ENCODE measurements at places on chromosomes 6 and 20.

DNA sequence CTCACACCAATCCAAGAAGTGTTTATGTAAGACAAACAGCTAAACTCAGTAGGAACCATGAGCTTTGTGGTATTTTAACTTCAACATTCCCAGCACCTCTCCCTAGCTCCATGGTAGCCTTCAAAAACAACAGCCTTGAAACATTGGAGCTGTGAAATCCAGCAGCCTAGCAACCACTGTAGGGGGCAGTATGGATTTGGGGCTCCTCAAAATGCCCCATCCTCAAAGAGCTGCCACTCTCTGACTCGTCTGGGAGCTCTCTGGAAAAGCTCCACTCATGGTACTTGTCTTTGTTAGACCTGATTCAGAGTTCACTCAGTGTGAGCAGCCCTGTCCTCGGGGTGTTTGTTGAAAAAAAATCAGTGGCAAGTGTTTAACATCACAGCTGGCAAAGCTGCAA lies 82.9 kb downstream of the KIF6 start:
- DNase-seq, result no peak

GRCh38 chr20:61957961-61958715 lies 107.5 kb downstream of the TAF4 start:
- DNase-seq, result no peak

DNA sequence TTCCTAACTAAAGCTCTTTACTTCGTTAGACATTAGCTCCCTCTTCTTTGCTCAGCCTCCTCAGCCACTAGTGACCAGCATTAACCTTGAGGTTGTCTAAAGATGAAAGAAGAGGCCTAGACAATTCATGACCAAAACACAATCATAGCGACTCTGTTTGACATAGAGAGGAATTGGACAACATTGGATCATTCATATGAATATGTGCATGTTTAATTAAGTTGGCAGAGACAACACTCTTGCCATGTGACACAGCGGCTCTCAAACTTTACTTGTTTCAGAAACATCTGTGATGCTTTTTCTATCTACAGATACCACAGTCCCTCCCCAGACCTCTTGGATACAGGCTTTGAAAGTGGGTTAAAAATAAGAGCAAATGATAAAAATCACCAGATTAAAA lies 81.7 kb downstream of the LINC00237 start:
- DNase-seq, result no peak

DNA sequence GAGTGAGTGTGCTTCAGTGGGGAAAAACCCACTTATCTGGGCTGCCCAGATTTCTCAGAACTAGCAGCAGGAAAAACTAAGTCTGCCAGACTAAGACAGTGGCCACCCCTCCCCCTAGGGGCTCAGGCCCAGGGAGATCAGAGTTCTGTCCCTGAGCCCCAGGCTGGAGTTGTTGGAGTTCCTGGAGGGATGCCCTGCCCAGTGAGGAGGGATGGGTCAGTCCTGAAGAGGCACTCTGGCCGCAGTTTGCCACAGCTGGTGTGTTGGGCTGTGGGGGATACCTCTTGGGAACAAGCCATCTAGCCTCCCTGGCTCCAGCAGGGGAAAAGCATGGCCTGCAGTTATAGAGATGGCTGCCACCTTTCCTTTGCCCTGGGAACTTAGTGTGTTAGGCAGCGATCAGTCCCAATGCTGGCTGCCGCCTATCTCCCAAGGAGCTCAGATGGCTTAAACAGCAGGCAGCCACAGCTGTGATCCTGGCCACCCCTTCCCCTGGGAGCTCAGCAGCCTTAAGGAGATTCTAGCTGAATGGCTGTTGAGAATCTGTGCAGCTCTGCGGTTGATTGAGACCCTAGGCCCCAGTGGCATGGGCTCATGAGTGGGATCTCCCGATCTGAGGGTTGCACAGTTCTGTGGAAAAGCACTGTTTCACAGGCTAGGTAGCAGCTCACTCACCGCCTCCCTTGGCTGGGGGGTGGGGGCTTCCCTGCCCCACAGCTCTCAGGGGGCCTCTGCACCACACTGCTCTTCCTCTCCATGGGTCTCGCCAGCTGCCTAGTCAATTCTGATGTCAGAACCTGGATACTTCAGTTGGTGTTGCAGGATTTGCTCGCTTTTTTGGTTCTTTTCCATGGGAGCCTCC lies 13.2 kb downstream of the SIRPG start:
- DNase-seq, result no peak

- DNase-seq, result no peak
Observed at GRCh38 chr6:35181933-35182612, 31.7 kb upstream of the SCUBE3 start.
